ENCODE measurements at places on chromosomes 3 and 15. TPM values are rescaled to one million over a fixed set of nuclear protein-coding genes. Genes with fewer than 3 reads are reported as not detected.

- H3K4me1 ChIP-seq, result no peaks in the 10 kb centered on the region
- no peaks in the 10 kb centered on the region for H3K36me3 ChIP-seq
- DNase-seq, result no peak
Measured at GRCh38 chr3:181292984-181293383, 303.4 kb upstream of the DNAJC19 start.

The BCL2A1 gene
- 28.7 TPM for total RNA-seq

DNA sequence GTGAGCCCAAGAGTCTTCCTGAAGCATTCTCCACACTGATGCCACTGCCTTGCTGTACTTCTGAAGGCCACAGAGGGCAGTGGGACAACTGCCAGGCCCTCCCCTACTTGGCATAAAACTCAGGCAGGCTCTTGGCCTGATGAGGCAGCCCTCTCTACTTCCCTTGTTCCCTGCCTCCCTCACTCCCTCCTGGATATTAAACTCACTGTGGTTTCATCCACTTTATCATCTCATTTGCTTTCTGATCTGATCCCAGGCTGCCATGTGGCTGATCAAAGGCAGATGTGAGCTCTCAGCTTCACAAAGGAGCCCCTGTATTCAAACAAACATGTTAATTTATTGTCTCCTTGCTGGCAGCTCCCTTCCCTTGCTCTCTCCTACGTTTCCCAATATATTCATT is 533.5 kb downstream of the IGSF11 start:
- no peak overlapping the region for H3K27ac ChIP-seq
- H3K4me3 ChIP-seq, result no peak overlapping the region
- no peaks in the 10 kb centered on the region for H3K4me1 ChIP-seq
- no peaks in the 10 kb centered on the region for H3K27me3 ChIP-seq
- no peaks in the 10 kb centered on the region for H3K36me3 ChIP-seq

The CCR9 gene
- 0.12 TPM for total RNA-seq

GRCh38 chr15:100108846-100109245 is 232.9 kb downstream of the ADAMTS17 start:
- DNase-seq, result no peak
- H3K36me3 ChIP-seq, result no peaks in the 10 kb centered on the region
- peaks cover 10% of the 10 kb centered on the region for H3K4me1 ChIP-seq
- H3K4me3 ChIP-seq, result no peak overlapping the region
- H3K27ac ChIP-seq, result no peak overlapping the region

The CMTM7 gene
- 46.7 TPM for total RNA-seq

The C15orf62 gene
- total RNA-seq, result 0.71 TPM

The CATSPER2 gene
- 2.8 TPM for total RNA-seq

DNA sequence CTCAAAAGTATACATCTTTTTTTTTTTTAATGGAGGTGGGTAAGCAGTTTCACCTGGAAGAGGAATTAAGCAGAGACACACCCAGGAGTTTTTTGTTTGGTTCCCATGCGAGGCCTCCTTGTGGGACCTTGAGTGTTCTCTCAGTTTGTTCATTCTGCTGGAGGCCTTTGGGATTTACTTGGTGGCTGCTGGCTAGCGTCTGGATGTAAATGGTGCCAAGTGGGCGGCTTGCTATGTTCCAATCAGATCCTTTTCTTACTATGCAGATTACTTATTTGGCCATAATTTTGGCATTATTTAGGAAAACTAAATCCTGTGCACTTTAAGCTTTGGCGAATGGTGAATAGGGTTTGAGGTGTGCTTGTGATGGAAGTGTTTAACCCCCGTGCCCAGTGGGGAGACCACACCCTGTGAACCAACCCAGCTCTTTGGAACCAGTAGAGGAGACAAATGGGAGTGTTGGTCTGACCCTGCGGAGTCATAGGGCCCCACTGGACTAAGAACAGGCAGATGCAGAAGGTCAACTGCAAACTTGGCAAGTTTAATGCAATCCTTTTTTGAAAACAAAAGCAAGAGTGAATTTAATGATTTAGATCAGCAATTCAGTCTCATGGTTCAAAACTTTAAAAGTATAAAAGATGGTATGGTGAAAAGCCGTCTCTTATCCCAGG is 79.4 kb downstream of the EBLN2 start:
- H3K27ac ChIP-seq, result no peak overlapping the region
- no peak for DNase-seq
- H3K27me3 ChIP-seq, result no peaks in the 10 kb centered on the region
- H3K36me3 ChIP-seq, result no peaks in the 10 kb centered on the region
- no peaks in the 10 kb centered on the region for H3K4me1 ChIP-seq
- no peak overlapping the region for H3K4me3 ChIP-seq

The SLC15A2 gene
- 30.9 TPM for total RNA-seq

GRCh38 chr3:129013491-129013891 is 12.4 kb downstream of the EFCC1 start:
- H3K4me1 ChIP-seq, result peaks cover 18% of the 10 kb centered on the region
- DNase-seq, result no peak
- H3K36me3 ChIP-seq, result no peaks in the 10 kb centered on the region
- no peaks in the 10 kb centered on the region for H3K27me3 ChIP-seq

GRCh38 chr15:74176262-74177214 is 3.0 kb downstream of the ISLR start:
- H3K27me3 ChIP-seq, result no peaks in the 10 kb centered on the region
- peaks cover 12% of the 10 kb centered on the region for H3K4me1 ChIP-seq
- DNase-seq, result no peak

DNA sequence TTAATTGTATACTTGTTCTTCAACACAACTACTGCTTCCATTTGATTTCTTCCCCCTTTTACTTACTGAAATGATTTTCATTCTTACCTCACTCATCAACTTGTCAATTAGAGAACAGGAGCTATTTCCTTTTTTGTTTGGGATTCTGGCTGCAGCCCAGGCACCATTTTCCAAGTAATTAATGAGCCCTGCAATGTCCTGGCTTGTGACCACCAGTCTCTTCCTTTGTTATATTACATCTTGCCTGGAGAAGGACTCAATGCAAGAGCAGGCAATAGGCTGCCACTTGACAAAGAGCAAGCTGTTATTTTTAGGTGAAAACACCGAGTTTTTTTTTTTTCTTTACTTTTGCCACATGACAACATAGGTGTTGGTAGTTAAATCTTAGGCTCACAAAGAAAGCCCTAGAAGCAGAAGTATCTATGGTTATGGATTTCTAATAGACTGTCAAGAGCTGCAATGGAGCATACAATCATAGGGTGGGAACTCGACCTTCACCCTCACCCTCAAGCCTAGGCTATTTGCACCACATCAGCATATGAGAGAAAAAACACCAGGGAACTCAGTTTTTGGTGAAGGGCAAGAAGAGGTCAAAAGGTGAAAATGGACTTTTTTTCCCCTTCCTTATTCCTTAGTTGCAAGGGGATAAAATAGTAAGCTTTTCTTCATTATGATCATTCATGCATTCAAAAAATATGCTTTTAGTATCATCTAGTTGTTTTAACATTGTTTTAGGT is 114.9 kb downstream of the TNIK start:
- DNase-seq, result no peak
- H3K4me3 ChIP-seq, result no peak overlapping the region
- no peaks in the 10 kb centered on the region for H3K36me3 ChIP-seq
- H3K27me3 ChIP-seq, result no peaks in the 10 kb centered on the region

DNA sequence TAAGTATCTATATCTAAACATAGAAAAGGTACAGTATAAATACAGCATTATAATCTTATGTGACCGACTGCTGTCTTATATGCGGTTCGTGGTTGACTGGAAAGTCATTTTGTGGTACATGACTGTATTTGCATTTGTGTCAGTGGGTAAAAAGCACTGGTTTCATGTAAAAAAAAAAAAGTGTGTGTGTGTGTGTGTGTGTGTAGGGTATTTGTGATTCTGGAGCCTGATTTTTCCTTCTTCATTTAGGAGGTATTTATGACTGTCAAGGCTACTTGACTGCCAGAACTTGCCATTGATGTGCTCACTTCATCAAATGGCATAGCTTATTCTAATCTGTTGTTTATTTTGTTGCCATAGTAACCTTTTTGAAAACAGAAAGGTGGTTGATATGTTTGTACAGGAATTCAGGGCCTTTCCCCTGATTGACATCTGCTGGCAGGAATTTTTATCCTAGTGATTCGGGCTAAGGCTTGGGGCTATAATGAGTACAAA is 63.2 kb downstream of the AKAP13 start:
- DNase-seq, result peak; percentile 64
- peaks cover 20% of the 10 kb centered on the region for H3K4me1 ChIP-seq
- H3K4me3 ChIP-seq, result no peak overlapping the region
- no peaks in the 10 kb centered on the region for H3K27me3 ChIP-seq

DNA sequence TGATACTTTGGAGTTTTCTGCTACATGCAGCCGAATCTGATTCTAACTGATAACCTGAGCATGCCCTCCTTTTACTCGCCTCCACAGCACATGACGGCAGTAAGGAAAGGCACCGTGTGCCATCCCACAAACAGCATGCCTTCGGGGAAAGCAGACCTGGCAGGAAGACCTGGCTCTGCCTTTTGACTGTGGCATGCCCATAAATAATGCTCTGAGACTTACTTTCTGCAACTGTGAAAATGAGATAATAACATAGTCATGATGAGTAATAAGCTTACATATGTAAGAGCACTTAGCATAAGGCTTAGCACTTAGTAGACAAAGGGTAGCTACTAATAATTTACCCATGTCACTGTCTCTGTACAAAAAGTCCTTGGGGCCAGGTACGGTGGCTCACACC is 32.9 kb downstream of the MTHFS start:
- no peak overlapping the region for H3K4me3 ChIP-seq
- H3K27me3 ChIP-seq, result no peaks in the 10 kb centered on the region
- peaks cover 36% of the 10 kb centered on the region for H3K36me3 ChIP-seq
- H3K27ac ChIP-seq, result no peak overlapping the region

DNA sequence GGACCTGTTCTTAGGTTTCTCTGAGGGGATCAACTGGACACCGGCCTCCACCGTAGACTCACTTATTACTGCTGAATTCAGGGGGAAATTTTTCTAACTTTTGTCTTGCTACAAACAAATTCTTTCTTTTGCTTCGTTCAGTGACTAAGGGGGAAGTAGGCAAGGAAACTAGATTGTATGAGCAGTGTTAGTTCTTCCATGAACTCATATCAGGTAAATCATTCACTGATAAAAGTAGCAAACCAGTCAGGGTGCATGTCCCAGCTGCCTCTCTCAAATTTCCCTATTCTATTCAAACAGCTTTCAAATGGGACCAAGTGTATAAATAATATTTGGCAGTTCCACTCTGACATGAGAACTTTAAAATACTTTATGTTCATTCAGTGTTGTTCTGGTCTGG is 7.3 kb upstream of the CCDC13 start:
- H3K4me3 ChIP-seq, result no peak overlapping the region
- peaks cover 4% of the 10 kb centered on the region for H3K4me1 ChIP-seq
- H3K27ac ChIP-seq, result no peak overlapping the region
- no peak for DNase-seq
- H3K36me3 ChIP-seq, result peaks cover 22% of the 10 kb centered on the region

DNA sequence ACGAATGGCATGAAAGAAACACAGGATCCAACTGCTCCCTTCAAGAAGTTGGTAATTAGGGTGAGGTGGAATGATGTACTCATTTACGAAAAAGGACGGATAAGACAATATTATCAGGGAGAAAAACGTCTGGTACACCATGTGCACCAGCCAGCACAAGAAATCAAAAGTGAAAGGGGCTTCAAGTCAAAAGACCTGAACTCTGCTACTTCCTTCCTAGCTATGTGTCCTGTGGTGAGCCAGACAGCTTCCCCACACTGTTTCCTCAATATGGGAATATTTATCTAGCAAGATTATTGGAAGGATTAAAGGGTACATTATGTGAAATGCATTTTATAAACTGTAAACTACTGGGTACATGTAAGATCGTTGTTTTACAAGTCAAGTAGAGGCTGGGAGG is 33.9 kb downstream of the RAB27A start:
- no peak for DNase-seq
- H3K27me3 ChIP-seq, result no peaks in the 10 kb centered on the region
- no peaks in the 10 kb centered on the region for H3K36me3 ChIP-seq

Data from left lung (tissue), 14 donors.